ENCODE measurements at places on chromosomes 5 and 9.

GRCh38 chr5:23419115-23419514 is 88.3 kb upstream of the PRDM9 start:
- H3K27me3 ChIP-seq = no peaks in the 10 kb centered on the region
- H3K36me3 ChIP-seq = no peaks in the 10 kb centered on the region
- no peaks in the 10 kb centered on the region for H3K4me1 ChIP-seq
- no peak overlapping the region for H3K4me3 ChIP-seq

DNA sequence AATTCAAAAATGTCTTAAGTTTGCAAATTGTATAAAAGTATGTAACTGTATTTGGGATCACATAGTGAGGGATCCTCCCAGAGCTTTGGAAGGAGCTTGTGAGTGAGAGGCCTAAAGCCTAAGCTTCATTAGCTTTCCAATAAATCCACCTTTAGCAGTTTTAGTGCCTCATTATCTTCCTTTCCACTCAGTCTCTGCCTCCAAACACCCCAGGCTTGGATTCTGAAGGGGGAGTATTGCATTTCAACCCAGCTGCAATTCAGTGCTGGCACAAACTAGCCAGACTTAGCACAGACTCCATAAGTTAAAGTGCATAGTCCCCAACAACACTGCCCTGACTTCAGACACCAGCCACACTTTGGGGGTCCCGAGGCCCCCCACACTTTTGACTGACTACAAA is 113.5 kb downstream of the SMARCA2 start:
- no peaks in the 10 kb centered on the region for H3K27me3 ChIP-seq
- no peak overlapping the region for H3K4me3 ChIP-seq
- DNase-seq = no peak
- no peaks in the 10 kb centered on the region for H3K36me3 ChIP-seq
- H3K4me1 ChIP-seq = no peaks in the 10 kb centered on the region

DNA sequence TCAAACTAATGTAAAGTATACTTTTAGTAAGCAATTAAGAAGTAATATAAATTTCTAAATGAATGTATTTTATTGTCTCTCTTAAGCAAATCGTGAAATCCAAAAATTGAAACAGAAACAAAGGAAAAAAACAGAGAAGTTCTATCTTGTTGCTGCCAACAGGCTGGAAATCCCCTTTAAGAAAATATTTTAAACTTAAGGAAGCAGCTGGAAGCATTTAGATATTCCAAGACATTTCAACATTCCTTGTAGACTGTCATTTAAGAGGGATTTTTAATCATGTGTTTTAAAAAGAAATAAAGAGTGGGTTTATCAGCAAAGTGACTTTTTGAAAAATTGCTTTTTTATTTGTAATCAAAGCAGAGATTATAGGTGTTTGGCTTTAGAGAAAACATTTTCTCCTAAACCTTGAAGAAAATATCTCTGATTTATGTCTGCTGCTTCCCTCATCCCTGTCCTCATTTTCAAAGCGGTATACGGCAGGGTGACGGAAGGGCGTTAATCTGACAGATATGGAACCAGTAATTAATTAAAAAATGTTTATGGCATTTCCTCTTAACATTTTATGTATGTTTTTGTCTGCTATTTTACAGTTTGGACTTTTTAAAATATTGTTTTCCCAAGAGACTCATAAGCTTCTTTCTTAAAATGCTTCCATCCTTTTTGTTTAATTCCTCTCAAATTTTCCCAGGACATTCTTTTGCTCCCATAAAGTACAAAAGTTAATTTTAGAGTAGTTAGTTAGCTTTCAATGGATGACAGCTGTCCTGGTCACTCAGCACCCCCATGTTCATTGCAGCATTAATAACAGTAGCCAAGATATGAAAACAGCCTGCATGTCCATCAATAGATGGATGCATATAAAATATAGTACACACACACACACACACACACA is 245.6 kb downstream of the LURAP1L start:
- no peak overlapping the region for H3K4me3 ChIP-seq
- H3K27me3 ChIP-seq = no peaks in the 10 kb centered on the region
- H3K4me1 ChIP-seq = no peaks in the 10 kb centered on the region
- H3K36me3 ChIP-seq = no peaks in the 10 kb centered on the region
- no peak for DNase-seq
- H3K27ac ChIP-seq = no peak overlapping the region

DNA sequence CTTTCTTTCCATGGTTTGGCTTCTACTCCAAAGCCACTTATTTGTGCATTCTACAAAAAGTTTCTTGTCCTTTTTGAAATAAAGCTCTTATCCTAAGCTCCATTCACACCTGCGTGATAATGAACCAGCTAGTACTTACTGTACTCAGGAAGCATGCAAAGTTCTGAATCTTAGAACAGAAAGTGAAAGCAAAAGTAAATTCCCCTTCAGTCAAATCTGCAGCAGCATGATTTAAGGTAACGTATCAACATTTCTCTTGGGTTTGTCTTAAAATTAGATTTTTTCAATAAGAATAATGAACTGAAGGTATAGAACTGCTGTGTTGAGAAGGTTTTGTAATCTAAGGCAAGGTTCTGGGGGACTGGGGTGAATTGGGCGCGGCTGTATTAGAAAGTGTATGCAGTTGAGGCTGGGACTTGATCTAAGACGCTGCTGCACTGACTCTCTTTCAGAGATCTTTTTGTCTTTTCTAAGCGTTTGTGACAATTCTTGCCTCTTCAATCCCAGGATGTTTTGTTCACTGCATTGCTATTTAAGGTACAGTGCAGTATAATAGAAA is at the start of gene ERAP2:
Gene ERAP2, plus strand, starts transcription at position 209 of the 559 bp plus-strand sequence. CDS start 3,186 bp downstream, outside the sequence.
- H3K4me3 ChIP-seq = no peak within 1 kb of the TSS
- DNase-seq = no peak
- no peaks in the 10 kb centered on the region for H3K36me3 ChIP-seq
- H3K4me1 ChIP-seq = peaks cover 9% of the 10 kb centered on the region
- H3K27ac ChIP-seq = no peak within 1 kb of the TSS

- no peaks in the 10 kb centered on the region for H3K36me3 ChIP-seq
- H3K27me3 ChIP-seq = no peaks in the 10 kb centered on the region
- no peak overlapping the region for H3K27ac ChIP-seq
Observed at GRCh38 chr9:131960851-131961495, 118.7 kb downstream of the MED27 start.

DNA sequence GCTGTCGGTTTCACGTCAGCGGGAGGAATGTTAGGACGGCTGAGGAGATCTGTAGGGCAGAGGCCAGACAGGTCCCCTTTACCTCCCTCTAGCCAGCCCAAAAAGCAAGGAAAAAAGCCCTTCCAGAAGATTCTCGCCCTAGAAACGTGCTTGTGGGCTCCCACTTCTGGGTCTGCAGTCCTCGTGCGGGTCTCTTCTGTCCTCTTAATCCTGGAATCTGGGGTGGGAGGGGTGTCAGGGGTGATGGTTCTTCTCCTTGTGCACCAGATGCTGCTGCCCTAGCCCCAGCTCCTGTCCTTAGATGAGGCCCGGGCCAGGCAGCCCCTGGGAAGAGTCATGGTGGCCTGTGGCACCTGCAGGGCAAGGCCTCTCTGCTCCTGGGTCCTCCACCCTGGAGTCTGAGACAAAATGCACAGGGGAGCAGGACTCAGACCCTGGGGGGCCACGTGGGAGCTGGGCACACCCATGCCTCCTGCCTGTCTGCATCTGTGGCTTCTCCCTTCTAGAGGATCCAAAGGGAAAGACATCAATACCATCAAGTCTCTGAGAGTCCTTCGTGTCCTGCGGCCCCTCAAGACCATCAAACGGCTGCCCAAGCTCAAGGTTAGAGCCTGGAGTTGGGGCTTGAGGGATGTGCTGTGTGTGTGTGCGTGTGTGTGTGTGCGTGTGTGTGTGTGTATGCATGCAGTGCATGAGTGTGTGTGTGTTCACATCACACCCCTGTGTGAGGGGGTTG is 174.2 kb downstream of the CACNA1B start:
- no peaks in the 10 kb centered on the region for H3K36me3 ChIP-seq
- H3K4me1 ChIP-seq = peaks cover 3% of the 10 kb centered on the region
- no peak for DNase-seq
- H3K4me3 ChIP-seq = no peak overlapping the region

DNA sequence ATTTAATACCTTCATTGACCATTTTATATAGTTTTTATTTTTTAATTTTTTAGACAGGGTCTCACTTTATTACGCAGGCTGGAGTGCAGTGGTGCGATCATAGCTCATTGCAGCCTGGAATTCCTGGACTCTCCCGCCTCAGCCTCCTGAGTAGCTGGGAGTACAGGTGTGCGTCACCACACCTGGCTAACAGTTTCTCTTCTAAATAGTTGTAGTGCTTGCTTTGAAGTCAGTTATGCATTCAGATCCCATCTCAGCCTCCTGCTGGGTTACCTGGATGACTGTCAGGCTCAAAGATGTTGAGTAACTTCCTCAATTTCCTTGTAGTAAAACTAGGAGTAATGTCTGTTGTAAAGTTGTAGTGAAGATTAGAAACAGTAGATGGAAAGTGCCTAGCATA is 21.4 kb downstream of the SNX18 start:
- H3K4me1 ChIP-seq = peaks cover 5% of the 10 kb centered on the region
- H3K27me3 ChIP-seq = no peaks in the 10 kb centered on the region
- no peak for DNase-seq
- peaks cover 9% of the 10 kb centered on the region for H3K36me3 ChIP-seq

DNA sequence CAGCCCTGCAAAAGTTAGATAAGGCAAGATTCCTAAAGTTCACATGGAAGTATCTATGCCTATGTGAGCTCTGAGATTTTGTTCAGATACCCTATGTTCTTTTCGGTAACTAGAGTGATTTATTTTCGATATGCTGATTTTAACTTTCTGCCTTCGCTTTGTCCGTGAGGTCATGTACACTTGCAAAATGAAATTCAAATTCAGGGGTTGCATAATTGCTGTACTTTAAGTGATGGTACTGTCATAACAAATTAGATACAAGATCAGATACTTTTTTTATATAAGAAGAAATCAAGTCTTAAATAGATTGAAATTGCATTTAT is 350 bp upstream of the ECPAS start:
- H3K27ac ChIP-seq = peak overlapping the region; percentile 97
- DNase-seq = no peak
- H3K27me3 ChIP-seq = no peaks in the 10 kb centered on the region
- no peaks in the 10 kb centered on the region for H3K36me3 ChIP-seq

DNA sequence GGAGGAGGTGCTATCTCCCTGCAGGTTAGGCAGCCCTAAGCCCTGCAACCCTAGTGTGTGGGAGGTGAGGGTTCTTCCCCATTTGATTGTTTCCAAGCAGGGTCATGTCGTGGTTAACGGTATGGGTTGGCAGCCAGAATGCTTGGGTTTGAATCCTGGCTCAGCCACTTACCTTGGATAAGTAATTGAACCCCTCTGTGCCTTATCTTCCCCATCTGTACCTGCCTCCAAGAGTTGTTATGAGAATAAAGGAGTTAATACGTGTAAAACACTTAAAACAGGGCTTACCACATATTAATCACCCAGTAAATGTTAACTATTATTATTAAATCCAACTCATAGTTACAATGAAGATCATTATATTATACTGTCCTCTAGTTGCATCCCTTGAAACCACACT is 52.2 kb upstream of the SPATA31E1 start:
- no peak for DNase-seq
- peaks cover 4% of the 10 kb centered on the region for H3K4me1 ChIP-seq
- H3K36me3 ChIP-seq = no peaks in the 10 kb centered on the region
- no peak overlapping the region for H3K4me3 ChIP-seq
- no peaks in the 10 kb centered on the region for H3K27me3 ChIP-seq

- no peaks in the 10 kb centered on the region for H3K36me3 ChIP-seq
- no peaks in the 10 kb centered on the region for H3K27me3 ChIP-seq
- H3K4me3 ChIP-seq = no peak overlapping the region
- H3K4me1 ChIP-seq = no peaks in the 10 kb centered on the region
- no peak overlapping the region for H3K27ac ChIP-seq
Observed at GRCh38 chr5:19301271-19301670, 686.7 kb downstream of the CDH18 start.

DNA sequence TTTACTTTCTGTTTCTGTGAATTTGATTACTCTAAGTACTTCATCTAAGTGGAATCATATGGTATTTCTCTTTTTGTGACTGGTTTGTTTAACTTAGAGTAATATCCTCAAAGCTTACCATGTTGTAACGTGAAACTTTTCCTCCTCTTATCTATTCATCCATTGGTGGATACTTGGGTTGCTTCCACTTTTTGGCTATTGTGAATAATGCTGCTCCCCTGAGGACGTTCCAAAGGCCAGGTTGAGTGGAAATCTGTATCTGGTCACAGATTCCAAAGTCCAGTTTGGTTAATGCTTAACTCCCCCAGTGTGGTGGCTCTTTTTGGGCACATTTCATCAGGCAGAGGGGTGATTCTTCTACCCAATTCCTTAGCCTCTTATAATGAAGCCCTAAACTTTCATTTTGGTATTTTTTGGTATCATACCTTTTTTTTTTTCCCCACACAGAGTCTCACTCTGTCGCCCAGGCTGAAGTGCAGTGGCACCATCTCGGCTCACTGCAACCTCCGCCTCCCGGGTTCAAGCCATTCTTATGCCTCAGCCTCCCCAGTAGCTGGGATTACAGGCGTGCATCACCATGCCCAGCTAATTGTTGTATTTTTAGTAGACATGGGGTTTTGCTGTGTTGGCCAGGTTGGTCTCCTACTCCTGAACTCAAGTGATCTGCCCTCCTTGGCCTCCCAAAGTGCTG is 65.4 kb downstream of the CMYA5 start:
- H3K4me1 ChIP-seq = peaks cover 9% of the 10 kb centered on the region
- H3K4me3 ChIP-seq = no peak overlapping the region
- DNase-seq = no peak
- H3K27me3 ChIP-seq = no peaks in the 10 kb centered on the region
- H3K36me3 ChIP-seq = no peaks in the 10 kb centered on the region
- H3K27ac ChIP-seq = no peak overlapping the region

DNA sequence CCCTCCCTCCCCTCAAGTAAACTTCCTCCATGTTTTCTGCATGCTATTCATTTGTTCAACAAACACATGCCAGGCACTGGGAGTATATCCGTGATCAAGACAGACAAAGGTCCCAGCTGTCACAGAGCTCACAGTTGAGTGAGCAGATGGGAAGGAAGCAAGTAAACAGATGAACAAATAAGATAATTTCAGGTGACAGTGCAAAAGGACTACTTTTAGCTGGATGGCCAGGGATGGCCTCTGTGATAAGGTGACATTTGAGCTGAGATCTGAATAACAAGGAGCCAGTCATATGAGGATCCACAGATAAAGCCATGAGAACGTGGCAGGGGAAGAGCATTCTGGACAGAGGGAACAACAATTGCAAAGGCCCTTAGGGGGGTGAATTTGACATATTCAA is 121.7 kb upstream of the RAD23B start:
- H3K27me3 ChIP-seq = no peaks in the 10 kb centered on the region
- no peaks in the 10 kb centered on the region for H3K36me3 ChIP-seq
- H3K4me3 ChIP-seq = no peak overlapping the region
- H3K27ac ChIP-seq = no peak overlapping the region
- DNase-seq = no peak

DNA sequence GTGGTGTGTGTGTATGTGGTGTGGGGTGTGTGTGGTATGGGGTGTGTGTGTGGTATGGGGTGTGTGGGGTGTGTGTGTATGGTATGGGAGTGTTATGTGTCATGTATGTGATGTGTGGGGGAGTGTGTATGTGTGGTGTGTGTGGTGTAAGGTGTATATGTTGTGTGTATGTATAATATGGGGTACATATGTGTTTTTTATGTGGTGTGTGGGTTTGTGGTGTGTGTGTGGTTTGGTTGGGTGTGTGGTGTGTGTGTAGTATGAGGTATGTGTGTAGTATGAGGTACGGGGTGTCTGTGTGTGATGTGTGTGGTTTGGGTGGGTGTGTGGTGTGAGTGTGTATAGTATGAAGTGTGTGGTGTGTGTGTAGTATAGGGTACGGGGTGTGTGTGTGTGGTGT is 11.4 kb downstream of the ECSCR start:
- H3K4me1 ChIP-seq = no peaks in the 10 kb centered on the region
- no peaks in the 10 kb centered on the region for H3K36me3 ChIP-seq
- H3K27ac ChIP-seq = no peak overlapping the region

GRCh38 chr9:14827805-14828204 is 82.4 kb downstream of the FREM1 start:
- no peak overlapping the region for H3K27ac ChIP-seq
- H3K36me3 ChIP-seq = peaks cover 99% of the 10 kb centered on the region
- H3K4me3 ChIP-seq = no peak overlapping the region
- no peak for DNase-seq
- no peaks in the 10 kb centered on the region for H3K27me3 ChIP-seq
